ENCODE measurements at places on chromosomes 4 and X.

DNA sequence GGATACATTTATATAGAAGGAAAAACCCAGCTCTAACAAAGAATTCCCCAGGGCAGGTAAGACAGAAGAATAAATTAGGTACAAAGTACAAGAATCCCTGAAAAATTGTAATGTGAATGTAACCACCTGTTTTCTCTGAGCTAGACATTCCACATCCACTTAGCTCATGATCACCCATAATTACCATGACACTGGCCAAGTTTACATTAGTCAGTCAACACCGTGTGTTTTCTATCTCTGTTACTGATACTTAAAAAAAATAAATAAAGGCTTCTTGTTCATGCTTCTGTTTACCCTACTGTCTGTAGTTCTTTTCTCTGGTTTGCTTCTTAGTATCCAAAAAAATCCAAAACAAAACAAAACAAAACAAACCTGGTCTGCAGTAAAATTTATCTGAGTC lies 66.0 kb downstream of the CBLL2 start:
- DNase-seq: no peak

GRCh38 chrX:53303195-53303594 lies 21.8 kb upstream of the IQSEC2 start:
- no peak for DNase-seq

GRCh38 chrX:47502316-47503125 lies 19.5 kb upstream of the ZNF41 start:
- DNase-seq: no peak

DNA sequence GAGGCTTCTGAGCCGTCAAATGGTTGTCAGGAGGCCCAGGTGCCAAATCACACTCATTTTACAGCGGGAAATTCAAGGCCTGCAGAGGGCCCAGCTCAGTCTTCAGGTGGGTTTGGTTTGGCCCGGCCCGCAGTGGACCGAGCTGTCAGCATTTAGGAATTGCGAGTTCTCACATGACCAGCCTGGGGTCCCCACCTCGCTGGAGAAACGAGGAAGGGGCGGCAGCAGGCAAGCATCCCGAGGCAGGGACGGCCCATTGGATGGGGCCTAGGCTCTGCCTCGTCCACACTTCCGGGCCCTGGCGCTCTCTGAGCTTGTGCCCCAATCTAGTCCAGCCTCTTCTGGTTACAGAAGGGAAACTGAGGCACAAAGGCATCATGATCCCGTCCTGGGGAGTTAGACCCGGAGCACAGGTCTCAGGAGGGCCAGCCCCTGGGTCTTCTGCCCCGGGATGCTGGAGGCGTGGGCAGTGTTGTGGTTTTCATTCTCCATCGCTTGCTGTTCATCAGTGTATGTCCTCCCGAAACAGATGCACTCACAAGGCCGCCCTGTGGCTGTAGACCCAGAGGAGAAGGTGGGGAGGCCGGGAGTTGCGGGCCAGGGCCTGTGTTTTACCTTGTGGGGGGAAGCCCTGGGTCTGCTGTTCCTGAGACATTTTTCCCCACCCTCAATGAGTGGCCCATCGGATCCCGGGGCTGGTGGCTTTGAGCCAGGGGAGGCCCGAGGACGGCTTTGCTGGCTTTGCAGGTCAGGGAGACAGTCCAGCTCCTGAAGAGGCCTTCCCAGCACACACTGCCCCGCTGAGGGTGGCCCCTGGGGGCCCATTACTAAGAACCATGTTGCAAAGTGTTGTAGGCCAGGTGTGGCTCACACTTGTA lies 8.9 kb downstream of the PSAPL1 start:
- no peak for DNase-seq

DNA sequence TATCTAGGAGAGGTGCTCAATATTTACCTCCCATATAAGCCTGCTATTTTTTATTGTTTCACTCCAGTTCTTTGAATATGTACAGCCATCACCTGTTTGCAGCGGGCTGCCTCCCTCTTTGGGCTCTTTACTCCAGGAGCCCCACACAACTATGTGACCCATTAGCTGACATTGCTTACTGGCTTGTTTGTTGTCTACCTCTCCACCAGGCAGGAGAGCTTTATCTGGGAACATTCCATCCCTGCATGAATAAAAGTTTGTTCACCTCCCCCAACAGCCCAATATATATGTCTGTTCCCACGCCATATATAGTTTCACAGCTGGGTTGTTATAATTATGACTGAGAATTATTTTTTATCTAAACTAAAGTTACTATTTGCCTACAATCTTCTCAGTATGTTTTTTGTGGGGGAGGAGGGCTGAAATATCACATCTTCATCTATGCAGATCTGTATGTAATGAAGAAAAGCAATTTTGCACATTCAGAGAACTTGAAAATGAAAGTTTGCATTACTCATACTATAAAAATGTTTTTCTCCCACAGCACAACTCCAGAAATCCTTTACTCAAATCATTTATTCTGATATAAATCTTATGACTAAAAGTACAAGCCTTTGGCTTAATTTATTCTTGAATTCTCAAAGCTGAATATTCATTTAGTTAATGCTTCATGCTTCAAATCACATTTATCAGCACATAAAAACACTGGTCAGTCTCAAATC lies 61.2 kb upstream of the DAPP1 start:
- no peak for DNase-seq

Measured in brain pericyte (primary cell).